ENCODE measurements at places on chromosomes 1 and 21. TPM values are rescaled to one million over a fixed set of nuclear protein-coding genes. Genes with fewer than 3 reads are reported as not detected.

The KCNA2 gene
- total RNA-seq = under 0.01 TPM

The TMEM50B gene
- 13.4 TPM for total RNA-seq

The OR2L2 gene
- total RNA-seq = not detected

The ARL8A gene
- 37.5 TPM for total RNA-seq

The NBPF11 gene
- total RNA-seq = 2.0 TPM

The ARHGEF19 gene
- total RNA-seq = 6.7 TPM

The SAMSN1 gene
- total RNA-seq = 0.13 TPM

The SMPDL3B gene
- 2.3 TPM for total RNA-seq

The CA14 gene
- not detected for total RNA-seq
